ENCODE measurements at places on chromosomes 4 and X.

DNA sequence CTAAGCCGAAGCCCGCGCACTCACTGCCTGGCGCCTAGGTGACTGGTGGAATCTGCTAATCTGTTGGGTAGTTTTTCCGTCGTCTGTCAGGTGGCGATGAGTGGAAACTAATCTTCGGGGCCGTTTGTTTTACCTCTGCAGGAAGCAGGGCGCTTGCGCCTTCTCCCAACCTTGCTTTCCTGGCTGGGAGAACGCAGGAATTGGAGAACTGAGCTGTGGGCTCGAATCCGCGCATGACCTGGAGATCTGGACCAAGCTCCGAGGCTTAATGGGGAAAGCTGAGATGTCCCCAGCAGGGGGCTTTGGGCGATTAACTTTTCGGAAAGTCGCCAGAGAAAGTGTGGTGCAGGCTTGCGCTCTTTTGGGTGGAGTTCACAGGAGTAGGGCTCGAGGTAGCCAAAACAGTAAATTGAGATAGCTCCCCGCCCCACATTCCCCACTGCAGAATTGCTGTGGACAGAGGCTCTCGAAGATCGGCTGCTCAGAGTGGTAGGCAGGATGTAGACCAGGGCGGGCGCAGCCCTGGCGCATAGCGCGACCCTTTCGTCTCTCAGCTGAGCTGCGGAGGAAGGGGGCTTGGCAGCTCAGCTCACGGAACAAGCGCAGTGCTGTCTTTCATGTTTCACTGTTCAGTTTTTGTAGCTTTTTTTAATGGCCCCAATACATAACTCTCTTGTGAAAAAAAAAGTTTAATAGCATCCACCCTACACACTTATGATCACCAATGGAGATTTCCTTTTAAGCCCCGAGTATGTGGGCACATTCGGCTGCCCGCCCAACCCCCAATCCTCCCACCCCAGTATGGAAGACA lies 2.7 kb upstream of the FGF5 start:
- DNase-seq, result no peak

GRCh38 chrX:101931136-101931487 lies 715 bp downstream of the ZMAT1 start:
- DNase-seq, result peak; percentile 9

DNA sequence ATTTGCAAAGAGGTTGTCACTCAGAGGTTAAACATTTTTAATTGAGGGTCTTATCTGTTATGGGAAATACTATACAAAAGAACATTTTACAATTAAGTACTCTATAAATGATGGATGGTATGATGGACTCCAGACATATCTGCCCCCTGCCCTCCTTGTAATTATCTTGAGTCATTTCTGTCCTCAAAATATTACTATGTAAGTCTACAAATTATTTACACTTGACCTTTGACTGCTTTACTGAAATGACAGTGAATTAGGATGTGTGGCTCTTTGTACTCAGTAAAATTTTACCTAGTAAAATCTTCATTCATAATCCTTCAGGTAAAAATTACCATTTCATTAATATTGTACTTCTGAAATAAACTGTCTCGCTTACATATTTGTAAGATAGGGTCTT lies 46.5 kb downstream of the USP9X start:
- DNase-seq, result no peak

- no peak for DNase-seq
These were observed 5.7 kb downstream of the TRPC5OS start for GRCh38 chrX:111881715-111882114.

- no peak for DNase-seq
These were observed 559.3 kb downstream of the RAB28 start for GRCh38 chr4:12924728-12925320.

GRCh38 chrX:31057691-31058090 lies 14.2 kb downstream of the FTHL17 start:
- DNase-seq, result no peak

DNA sequence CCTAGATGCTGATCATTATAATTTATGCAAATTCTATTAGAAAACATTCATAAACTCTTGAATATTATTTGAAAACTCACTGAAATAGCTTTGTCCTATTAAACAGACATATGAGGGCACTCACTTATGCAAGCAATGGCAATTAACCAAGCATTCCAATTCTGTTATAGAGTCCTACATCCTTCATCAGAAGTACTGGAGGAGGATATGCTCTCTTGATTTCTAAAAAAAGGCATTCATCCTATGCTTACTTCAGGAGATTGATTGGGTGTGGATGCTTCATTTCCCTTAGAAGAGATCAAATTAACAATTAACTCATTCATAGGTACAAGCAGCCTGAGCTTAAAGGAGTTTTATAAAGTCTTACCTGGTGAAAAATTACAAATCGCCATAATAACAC lies 1317.2 kb downstream of the PCDH7 start:
- DNase-seq, result no peak

- DNase-seq, result no peak
These were observed 185.2 kb upstream of the CTSO start for GRCh38 chr4:156138781-156139280.

GRCh38 chrX:15737959-15738902 lies at the start of gene CA5B:
TSS of gene CA5B (plus strand) at chrX:15738270. CDS start at chrX:15750024, 11,754 bp downstream.
- peak; percentile 74 for DNase-seq

DNA sequence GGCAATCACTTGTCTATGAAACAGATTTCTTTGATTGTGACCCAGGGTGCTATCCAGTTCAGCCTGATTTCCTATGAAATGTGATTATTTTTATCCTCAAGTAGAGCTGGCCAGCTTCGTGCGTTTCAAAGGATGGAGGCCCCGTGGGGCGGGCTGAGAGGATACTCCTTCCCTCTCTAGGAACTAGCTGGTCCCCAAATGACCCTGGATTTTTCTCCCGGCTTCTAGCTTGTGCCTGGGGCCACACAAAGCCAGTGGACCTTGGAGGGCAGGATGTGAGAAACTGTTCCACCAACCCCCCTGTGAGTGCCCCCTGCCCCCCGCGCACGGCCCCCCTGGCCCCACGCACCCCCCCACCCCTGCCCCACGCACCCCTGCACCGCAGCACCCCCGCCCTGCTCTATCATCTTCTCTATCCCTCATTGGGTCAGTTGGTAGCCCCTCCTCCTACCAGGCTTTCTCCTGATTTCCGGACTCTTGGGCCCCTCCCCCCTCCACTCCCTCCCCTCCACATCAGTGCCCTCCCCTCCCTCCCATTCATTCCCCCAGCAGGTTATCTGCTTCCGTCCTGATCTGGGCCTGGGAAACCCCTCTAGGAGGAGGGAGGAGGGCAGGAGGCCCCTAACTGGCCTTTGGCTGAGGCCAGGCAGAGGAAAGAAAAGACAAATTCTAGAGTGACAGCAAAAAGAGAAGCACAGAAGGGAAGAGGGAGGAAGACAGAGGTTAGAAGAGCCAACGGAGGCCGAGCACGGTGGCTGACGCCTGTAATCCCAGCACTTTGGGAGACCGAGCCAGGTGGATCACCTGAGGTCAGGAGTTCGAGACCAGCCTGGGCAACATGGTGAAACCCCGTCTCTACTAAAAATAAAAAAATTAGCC lies 3.3 kb downstream of the XPNPEP2 start:
- DNase-seq, result no peak

- DNase-seq, result no peak
These were observed 111.9 kb downstream of the KDR start for GRCh38 chr4:55013431-55013955.
